LNCaP clone FGC (cell line): ENCODE measurements at places on chromosomes 1 and 21.

GRCh38 chr1:27832762-27833161 lies 2.2 kb downstream of the PPP1R8 start:
- DNase-seq, result no peak

DNA sequence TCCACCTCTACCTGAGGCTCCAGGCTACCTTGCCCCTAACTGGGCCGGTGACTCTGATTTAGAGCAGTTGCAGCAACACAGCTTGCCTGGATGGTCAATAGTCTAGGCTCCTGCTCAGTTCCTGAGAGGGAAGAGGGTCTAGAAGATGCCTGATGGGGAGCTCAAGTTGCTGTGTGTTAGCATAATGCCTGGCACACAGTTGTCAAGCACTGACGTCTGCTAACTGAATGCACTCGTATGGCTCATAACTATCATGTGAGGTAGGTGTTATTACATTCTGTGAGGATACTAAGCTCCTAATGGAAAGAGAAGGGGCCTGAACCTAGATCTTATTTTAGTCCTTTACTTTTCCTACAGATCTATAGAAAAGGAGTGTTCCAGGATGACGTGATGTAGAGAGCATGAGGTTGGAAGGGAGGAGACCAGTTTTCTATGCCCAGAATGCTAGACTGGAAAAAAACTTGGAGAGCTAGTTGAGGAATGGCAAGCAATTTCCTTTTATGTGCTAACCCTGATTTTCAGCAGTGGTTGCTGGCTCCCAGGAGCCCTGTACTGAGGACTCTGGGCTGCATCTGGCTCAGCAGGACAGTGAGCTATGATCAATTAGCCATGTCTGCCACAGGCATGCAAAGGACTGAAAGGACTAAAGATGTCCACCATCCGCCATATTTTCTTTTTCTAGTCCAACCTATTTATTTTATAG lies 30.0 kb downstream of the FAM78B start:
- DNase-seq, result no peak

DNA sequence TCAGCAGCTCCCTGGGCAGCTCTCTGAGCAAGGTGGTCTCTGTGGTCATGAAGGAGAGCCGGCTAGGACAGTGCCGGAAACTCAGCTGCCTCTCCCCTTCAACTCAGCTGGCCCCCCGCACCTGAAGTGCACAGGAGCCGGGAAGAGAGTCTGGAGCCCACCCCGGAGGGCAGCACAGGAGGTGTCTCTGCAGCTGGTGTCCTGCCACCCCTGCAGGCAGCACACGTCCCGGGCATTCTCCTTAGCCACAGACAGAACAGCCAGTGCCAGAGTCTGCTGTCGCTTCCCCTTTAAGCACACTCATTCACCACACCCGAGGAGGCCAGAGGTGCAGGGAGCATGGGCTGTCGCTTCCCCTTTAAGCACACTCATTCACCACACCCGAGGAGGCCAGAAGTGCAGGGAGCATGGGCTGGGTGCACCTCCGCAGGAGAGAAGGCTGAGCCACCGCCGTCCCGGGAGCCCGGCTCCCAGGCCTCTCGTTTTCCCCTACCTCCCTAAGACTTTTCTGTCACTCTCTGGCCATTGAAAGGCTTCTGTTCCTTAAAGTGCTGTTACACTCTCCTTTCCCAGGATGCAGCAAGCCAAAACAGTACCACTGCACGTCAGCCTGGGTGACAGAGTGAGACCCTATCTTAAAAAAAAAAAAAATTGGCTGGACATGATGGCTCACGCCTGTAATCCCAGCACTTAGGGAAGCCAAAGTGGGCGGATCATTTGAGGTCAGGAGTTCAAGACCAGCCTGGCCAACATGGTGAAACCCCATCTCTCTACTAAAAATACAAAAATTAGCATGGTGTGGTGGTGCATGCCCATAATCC lies 16.9 kb upstream of the SAMD11 start:
- DNase-seq, result no peak

- no peak for DNase-seq
These were observed 16.7 kb upstream of the NADK start for GRCh38 chr1:1794999-1795398.

DNA sequence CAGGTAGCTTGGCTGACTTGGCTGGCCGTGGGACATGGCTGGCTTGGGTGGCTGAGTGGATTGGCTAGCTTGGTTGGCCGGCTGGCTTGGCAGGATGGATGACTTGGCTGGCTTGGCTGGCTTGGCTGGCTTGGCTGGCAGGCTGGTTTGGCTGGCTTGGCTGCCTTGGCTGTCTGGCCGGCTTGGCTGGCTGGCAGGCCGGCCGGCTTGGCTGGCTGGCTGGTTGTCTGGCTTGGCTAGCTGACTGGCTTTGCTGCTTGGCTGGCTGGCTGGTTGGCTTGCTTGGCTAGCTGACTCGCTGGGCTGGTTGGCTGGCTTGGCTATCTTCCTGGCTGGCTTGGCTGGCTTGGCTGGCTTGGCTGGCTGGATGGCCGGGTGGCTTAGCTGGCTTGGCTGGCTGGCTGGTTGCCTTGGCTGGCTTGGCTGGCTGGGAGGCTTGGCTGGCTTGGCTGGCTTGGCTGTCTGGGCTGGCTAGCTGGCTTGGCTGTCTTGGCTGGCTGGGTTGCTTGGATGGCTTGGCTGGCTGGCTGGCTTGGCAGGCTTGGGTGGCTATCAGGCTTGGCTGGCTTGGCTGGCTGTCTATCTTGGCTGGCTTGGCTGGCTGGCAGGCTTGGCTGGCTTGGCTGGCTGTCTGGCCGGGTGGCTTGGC lies 129.7 kb upstream of the FAM72C start:
- no peak for DNase-seq

DNA sequence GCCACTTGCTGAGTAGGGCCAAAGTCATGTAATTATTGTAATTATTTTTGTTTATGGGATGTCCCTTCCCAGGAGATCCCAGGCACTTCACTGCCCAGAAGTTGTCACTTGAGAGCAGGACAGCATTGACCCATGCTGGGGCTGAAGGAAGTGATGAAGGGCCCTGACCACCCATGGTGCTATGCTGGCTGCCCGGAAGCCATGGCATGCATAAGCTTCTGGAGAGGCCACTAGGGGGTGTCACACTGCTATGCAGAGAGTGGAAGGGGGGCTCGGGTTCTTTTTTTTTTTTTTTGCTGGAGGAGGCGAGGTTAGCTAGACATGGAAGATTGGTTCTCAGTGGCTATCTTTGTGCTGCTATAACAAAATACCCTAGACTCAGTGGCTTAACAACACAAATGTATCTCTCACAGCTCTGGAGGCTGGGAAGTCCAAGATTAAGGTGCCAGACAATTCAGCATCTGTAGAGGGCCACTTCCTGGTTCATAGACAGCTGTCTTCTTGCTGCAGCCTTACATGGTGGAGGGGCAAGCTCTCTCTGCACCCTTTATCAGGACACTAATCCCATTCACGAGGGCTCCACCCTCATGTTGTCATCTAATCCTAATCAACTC lies 84.9 kb downstream of the CNIH3 start:
- no peak for DNase-seq

- DNase-seq, result no peak
These were observed 20.3 kb upstream of the SH3BGRL3 start for GRCh38 chr1:26259578-26259977.

- DNase-seq, result no peak
These were observed 16.1 kb upstream of the LRRC3 start for GRCh38 chr21:44439211-44439600.

DNA sequence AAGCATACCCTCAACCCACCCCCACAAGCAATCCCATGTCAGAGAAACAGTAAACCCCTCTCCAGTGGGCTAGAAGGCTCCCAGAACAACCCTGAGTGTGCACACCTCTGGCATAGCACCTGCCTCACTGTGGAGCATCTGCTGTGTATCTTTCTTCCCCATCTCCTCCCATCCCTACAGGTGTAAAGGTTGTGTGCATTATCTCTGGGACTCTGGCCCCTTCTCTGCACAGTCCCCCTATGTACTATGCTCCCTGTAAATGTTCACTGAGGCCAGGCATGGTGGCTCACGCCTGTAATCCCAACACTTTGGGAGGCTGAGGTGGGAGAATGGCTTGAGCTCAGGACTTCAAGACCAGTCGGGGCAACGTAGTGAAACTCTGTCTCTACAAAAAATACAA lies 700 bp upstream of the CACNA1S start:
- no peak for DNase-seq

GRCh38 chr1:7369866-7370265 lies 401.2 kb upstream of the VAMP3 start:
- no peak for DNase-seq

- DNase-seq, result no peak
These were observed 237.2 kb downstream of the NPHP4 start for GRCh38 chr1:5754817-5755551.

DNA sequence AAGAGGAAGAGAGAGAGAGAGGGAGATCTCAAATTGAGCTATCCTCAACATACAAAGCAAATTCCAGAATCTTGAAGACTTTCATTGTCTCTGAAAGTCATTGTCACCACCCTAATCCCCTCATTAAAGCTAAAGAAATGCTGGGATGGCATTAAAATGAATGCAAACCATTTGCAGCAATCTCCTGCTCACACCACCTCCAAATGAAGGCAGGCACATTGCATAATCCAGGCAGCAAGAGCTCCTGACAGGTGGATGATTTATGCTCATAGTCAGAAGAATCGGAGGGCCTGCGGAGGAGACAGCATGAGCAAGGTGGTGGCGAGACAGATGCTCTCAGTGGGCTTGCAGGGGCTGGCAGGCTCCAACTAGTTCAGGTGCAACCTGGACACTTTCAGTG lies 90.2 kb downstream of the ESRRG start:
- DNase-seq, result no peak
